ENCODE measurements at places on chromosomes 3 and 15. TPM values are rescaled to one million over a fixed set of nuclear protein-coding genes. Genes with fewer than 3 reads are reported as not detected.

GRCh38 chr3:81003008-81003645 lies 758.3 kb downstream of the GBE1 start:
- no peak for DNase-seq
- H3K27me3 ChIP-seq, result no peaks in the 10 kb centered on the region
- H3K27ac ChIP-seq, result no peak overlapping the region
- no peaks in the 10 kb centered on the region for H3K4me1 ChIP-seq

DNA sequence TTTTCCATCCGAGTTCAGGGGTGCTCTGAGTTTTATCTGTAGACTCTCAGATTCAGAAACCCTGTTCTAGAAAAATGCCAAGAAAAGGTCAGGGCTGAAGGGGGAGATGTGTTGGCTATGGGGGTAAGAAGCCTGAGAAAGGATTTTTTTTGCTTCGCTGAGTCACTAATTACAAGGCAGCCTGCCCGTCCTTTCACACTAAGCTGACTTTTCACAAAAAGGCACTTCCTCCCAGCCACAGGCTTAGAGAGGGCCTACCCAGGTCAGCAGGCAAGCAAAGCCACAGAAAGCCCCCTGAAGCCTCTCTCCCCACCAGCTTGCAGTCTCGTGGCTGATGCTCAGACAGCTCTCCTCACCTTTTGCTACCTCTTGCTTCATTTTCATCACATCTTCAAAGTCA lies 192.6 kb upstream of the PRICKLE2 start:
- peak; percentile 35 for DNase-seq
- H3K4me1 ChIP-seq, result peaks cover 12% of the 10 kb centered on the region
- H3K4me3 ChIP-seq, result no peak overlapping the region
- peak overlapping the region; percentile 17 for H3K27ac ChIP-seq
- no peaks in the 10 kb centered on the region for H3K27me3 ChIP-seq

DNA sequence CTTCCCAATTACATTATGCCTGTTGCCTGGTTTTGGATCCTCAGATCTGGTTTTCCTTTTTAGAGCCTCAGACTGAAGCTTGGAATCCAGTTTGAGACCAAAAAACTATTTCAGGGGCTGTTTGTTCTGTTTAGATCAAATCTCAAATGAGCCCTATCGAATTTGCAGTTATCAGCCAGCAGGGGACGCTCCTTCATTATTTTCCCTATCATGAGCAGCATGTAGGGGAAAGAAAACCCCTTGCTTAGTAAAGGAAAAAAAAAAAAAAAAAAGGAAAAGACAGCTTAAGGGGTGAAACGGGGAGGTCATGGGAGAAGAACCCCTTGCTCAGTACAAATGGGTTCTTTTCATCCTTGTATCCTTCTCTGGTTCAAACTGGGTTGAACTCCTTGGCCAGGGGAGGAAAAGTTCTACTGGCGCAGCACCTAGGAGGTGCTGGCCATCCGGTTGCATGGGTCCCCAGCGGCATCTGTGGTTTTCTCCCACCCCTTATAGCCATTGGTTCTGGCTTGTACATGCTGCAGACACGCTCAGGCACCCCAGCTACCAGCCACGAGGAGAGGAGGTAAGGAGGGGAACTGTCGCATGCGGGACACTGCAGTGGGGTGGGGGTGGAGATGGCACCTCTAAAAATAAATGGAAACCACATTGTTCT lies 1375.1 kb upstream of the ALCAM start:
- no peaks in the 10 kb centered on the region for H3K36me3 ChIP-seq
- H3K4me1 ChIP-seq, result no peaks in the 10 kb centered on the region
- DNase-seq, result no peak
- H3K27me3 ChIP-seq, result no peaks in the 10 kb centered on the region

- H3K4me3 ChIP-seq, result peak within 1 kb of the TSS; percentile 42
- H3K27me3 ChIP-seq, result no peaks in the 10 kb centered on the region
- peaks cover 64% of the 10 kb centered on the region for H3K4me1 ChIP-seq
- no peaks in the 10 kb centered on the region for H3K36me3 ChIP-seq
Observed at GRCh38 chr3:64224826-64225610, at the start of gene PRICKLE2. PRICKLE2 (minus strand) TSS chr3:64225466; CDS start chr3:64198927, 26,539 bp downstream.

- H3K4me1 ChIP-seq, result no peaks in the 10 kb centered on the region
- no peak overlapping the region for H3K4me3 ChIP-seq
Observed at GRCh38 chr3:2578560-2578959, 479.9 kb downstream of the CNTN4 start.

DNA sequence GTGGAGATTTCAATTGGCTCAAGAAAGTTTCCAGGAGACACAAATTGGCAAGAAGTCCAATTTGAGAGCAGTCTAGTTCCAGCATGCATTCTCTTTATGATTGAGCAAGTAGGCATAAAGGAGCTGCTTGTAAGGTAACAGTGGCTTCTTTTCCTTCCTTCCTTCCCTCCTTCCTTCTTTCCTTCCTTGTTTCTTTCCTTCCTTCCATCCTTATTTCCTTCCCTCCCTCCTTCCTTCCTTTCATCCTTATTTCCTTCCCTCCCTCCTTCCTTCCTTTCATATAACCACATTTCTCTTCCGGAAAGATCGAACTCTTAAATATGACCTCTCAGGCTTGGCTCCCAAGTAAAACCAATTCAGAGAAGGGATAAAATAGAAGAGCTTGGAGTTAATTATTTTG lies 29.4 kb upstream of the ATP11B start:
- no peak for DNase-seq
- H3K36me3 ChIP-seq, result no peaks in the 10 kb centered on the region
- no peaks in the 10 kb centered on the region for H3K27me3 ChIP-seq
- no peaks in the 10 kb centered on the region for H3K4me1 ChIP-seq

- DNase-seq, result no peak
- no peak overlapping the region for H3K4me3 ChIP-seq
- no peaks in the 10 kb centered on the region for H3K36me3 ChIP-seq
- no peaks in the 10 kb centered on the region for H3K4me1 ChIP-seq
- no peak overlapping the region for H3K27ac ChIP-seq
Observed at GRCh38 chr3:196619223-196619622, 20.3 kb upstream of the NRROS start.

The CYP1A2 gene
- not detected for total RNA-seq

DNA sequence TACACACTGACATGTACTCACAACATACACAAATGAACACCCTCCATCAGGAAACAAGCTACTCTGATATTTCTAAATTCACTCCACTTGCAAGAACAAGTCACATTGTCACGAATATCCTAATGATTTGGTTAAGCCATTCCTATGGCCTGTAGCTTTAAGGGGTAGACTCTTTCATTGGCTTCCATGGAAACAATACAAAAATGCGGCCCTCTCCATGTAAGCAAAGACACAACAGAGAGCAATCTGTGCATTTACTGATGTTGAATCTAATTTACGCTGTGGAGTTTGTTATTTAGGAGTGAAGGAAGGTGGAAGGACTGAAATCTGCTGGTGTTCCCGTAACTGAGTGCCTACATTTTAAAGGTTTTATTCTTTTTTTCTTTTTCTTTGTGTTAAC lies 114.5 kb downstream of the FMN1 start:
- no peaks in the 10 kb centered on the region for H3K27me3 ChIP-seq
- H3K27ac ChIP-seq, result no peak overlapping the region
- DNase-seq, result no peak
- no peaks in the 10 kb centered on the region for H3K36me3 ChIP-seq
- no peak overlapping the region for H3K4me3 ChIP-seq

GRCh38 chr3:177427540-177427939 lies 230.3 kb upstream of the TBL1XR1 start:
- H3K27me3 ChIP-seq, result no peaks in the 10 kb centered on the region
- H3K4me3 ChIP-seq, result no peak overlapping the region
- H3K36me3 ChIP-seq, result no peaks in the 10 kb centered on the region
- no peak for DNase-seq
- H3K4me1 ChIP-seq, result no peaks in the 10 kb centered on the region
- no peak overlapping the region for H3K27ac ChIP-seq

DNA sequence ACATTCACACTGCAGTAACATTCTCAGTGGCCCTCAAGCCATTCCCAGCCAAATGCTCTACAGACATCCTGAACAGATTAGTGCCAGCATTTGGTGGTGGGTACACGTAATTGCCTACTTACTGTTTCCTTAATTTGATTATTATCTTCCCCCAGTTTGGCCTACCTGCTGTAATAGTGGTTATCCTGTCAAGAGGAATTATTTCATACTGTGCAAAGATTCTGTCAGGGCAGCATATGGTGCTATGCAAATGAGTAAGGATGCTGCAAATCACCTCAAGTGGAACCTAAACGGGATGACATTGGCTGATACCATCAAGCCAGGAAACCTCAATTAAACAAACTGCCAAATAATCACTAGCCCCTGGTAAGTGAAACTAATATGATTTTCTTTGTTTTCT lies 88.7 kb downstream of the SEMA6D start:
- peaks cover 6% of the 10 kb centered on the region for H3K4me1 ChIP-seq
- no peak overlapping the region for H3K27ac ChIP-seq
- DNase-seq, result no peak
- no peaks in the 10 kb centered on the region for H3K27me3 ChIP-seq
- no peaks in the 10 kb centered on the region for H3K36me3 ChIP-seq
- no peak overlapping the region for H3K4me3 ChIP-seq

DNA sequence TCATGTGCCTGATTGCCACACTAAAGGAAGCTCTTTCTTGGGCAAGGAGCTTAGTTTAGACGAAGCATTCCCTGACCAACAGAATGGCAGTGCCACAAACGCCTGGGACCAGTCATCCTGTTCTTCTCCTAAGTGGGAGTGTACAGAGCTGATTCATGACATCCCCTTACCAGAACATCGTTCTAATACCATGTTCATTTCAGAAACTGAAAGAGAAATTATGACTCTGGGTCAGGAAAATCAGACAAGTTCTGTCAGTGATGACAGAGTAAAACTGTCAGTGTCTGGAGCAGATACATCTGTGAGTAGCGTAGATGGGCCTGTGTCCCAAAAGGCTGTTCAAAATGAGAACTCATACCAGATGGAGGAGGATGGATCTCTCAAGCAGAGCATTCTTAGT lies 18.4 kb downstream of the SENP5 start:
- H3K27me3 ChIP-seq, result no peaks in the 10 kb centered on the region
- no peak for DNase-seq
- H3K4me3 ChIP-seq, result no peak overlapping the region
- H3K27ac ChIP-seq, result no peak overlapping the region

- no peak overlapping the region for H3K27ac ChIP-seq
- no peaks in the 10 kb centered on the region for H3K4me1 ChIP-seq
- DNase-seq, result no peak
- H3K4me3 ChIP-seq, result no peak overlapping the region
- H3K36me3 ChIP-seq, result no peaks in the 10 kb centered on the region
- H3K27me3 ChIP-seq, result no peaks in the 10 kb centered on the region
Observed at GRCh38 chr3:29731050-29731449, 450.2 kb downstream of the RBMS3 start.

DNA sequence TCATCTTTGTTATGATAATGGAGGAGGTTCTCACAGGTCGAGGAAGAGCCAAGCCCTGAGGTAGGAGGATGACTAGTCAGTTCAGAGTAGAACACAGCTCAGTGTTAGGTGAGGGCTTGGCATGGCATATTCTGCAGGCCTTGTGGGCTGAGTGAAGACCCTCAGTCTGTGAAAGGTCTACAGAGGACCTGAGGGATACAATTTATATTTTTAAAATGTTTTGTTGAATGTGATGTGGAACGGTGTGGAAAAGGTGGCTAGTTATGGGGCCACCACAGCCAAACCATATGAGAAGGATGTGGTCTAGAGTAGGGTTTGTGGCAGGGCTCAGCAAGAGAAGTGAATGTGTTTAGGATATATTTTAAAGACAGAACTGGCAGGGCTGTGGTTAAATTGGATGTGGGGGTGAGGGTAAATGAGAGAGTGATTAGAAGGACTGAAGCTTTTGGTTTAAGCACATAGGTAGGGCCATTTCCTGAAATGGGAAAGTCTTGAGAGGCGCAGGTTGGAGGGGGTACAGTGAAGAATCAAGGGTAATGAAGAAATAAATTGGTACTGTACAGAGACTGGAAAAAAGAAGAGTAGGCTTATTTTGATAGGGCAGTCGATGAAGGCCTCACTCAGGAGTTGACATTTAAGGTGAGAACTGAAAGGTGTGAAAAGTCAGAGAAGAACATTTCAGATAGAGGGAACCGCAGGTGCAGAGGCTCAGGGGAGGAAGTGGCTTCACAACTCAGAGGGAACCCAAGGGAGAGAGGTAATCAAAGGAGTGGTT lies 60.5 kb downstream of the SPTSSB start:
- H3K27ac ChIP-seq, result no peak overlapping the region
- DNase-seq, result no peak
- H3K4me3 ChIP-seq, result no peak overlapping the region
- H3K27me3 ChIP-seq, result no peaks in the 10 kb centered on the region
- no peaks in the 10 kb centered on the region for H3K36me3 ChIP-seq

- H3K4me3 ChIP-seq, result no peak overlapping the region
- peaks cover 22% of the 10 kb centered on the region for H3K36me3 ChIP-seq
- no peaks in the 10 kb centered on the region for H3K27me3 ChIP-seq
- H3K27ac ChIP-seq, result no peak overlapping the region
Observed at GRCh38 chr3:98525494-98525893, 2.8 kb upstream of the CLDND1 start.

DNA sequence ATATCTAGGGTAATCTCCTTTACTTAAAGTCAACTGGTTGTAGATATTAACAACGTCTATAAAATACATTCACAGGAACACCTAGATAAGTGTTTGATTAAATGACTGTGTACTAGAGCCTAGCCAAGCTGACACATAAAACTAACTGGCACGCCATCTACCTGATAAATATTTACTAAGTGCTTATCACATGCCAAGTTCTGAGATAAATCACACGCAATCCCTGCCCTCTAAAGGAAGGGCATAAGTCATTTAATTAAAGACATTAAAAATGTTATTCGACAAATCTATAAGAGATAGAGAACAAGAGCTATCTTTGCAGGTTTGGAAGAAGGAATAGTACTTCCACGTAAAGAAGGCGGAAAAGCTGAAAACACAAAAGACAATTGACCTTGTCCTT lies 11.1 kb upstream of the MB21D2 start:
- H3K4me1 ChIP-seq, result peaks cover 29% of the 10 kb centered on the region
- H3K36me3 ChIP-seq, result no peaks in the 10 kb centered on the region
- no peaks in the 10 kb centered on the region for H3K27me3 ChIP-seq
- H3K27ac ChIP-seq, result no peak overlapping the region
- DNase-seq, result no peak
- H3K4me3 ChIP-seq, result no peak overlapping the region

The EPHB3 gene
- total RNA-seq, result 2.9 TPM

DNA sequence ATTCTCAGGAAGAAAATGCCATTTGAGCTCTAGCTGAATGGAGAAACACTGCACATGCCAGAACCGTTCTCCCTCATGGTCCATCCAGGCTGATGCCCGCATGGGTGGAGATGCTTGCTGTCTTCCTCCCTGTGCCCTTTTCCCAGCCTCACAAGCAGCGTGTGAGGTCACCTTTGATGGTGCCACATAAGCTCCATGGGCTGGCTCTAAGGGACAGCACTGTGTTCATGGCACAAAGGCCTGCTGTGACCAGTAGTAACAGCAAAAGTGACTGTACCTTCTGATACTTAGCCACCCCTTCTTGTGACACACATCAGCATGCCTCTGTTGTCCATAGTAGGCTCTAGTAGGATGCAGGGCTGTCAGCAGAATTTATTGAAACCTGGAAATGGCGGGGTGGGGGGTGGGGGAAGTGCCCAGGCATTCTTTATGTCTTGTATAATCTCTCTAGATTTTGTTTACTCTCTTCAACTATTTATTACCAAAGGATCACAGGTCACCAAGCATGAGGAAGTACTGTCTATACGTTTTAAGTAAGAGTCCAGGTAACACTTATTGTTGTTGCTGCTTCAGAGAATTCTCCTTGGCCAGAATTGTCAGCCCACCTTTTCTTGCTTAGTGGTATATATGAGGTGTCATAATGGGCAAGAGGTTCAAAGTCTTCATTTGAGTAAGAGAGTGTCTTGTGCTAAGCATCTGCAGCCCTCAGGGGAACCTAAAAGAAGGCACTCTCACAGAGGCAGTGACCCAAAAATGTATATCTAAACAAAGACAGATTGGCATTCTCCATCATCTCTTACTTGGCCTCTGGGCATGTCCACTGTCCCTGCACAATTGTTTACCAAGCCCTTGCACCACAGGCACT lies 56.5 kb downstream of the RAB7A start:
- H3K4me1 ChIP-seq, result peaks cover 15% of the 10 kb centered on the region
- DNase-seq, result no peak
- no peak overlapping the region for H3K4me3 ChIP-seq
- H3K27ac ChIP-seq, result no peak overlapping the region
- peaks cover 3% of the 10 kb centered on the region for H3K36me3 ChIP-seq
- no peaks in the 10 kb centered on the region for H3K27me3 ChIP-seq
